T47D (cell line): ENCODE measurements at places on chromosomes 6 and 20.

- no peak for DNase-seq
Observed at GRCh38 chr6:143675946-143676345, 1.8 kb upstream of the PHACTR2 start.

DNA sequence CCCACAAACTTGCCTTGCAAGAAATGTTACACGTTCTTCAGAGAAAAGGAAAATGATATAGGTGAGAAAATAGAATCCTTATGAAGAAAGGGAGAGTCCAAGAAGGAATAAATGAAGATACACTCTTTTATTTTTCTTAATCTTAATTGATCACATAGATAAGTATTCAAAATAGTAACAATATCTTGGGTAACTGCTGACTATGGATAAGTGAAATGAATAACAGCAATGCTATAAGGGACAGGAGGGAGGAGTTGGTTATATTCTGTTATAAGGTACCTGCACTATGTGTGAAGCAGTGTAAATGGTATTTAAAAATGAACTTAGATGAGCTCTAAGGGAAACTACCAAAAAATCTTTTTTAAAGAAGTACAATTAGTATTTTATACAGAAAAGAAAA, 38.3 kb downstream of the RANBP9 start:
- no peak for DNase-seq

GRCh38 chr20:1741309-1742048, 83.9 kb upstream of the SIRPG start:
- DNase-seq, result no peak

- DNase-seq, result no peak
Observed at GRCh38 chr6:157613011-157613522, 210.0 kb upstream of the SNX9 start.
